ENCODE measurements at places on chromosomes 7 and 10.

DNA sequence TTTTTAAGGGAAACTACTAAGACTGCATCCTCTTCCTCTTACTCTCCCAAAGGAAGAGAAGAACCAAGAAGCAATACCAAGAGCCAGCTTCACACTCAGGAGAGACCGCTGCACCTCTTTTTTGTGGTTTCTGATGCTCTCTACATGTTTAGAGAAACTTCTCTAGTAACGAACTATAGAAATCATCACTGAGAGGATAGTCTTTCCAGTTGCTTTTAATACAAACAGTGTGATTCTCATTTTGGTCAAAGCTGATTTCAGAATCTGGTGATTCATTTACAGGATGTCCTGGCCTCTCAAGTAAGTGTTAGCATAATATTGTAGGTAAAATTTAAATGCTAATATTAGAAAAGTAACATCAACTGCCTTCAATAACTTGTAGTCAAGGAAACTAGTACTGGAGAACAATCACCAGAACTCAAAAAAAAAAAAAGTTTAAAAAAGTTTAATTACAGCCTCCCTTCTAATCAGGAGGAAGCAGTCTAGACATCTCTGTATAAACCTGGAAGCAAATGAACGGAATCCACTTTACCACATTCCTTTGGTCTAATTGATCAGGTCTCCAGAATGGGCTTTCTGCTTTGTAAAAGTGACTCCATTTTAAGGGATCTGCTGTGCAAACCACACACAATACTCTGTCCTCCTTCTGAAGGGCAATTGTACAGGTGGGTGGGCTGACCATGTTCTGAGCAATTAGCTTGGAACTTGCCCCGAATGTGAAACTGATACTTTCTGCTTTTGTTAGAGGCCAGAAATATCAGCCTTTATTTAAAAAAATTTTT, 3.0 kb downstream of the LAMB1 start:
- peak; percentile 25 for DNase-seq

GRCh38 chr7:33459340-33459751, 330.0 kb downstream of the BBS9 start:
- DNase-seq = peak; percentile 11

DNA sequence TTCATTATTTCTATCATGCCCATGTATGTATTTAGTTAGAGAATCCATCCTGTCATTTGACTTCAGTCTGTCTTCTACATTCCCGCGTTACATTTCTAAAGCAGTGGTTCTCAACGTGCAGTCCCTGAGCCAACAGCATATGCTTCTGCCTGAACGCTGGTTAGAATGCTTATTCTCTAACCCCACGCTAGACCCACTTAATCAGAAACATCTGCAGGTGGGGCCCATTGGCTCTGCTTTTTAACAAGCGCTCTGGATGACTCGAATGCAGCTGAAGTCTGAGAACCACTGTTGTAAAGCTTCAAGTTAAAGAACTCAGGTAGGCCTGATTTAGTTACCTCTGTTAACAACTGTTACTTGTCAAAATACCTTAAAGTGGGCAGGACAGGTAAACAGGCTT, 38.2 kb downstream of the NEUROD6 start:
- no peak for DNase-seq

GRCh38 chr7:1257863-1258262, 25.2 kb downstream of the UNCX start:
- no peak for DNase-seq

GRCh38 chr7:96775046-96775445, 65.4 kb upstream of the SEM1 start:
- DNase-seq = no peak

DNA sequence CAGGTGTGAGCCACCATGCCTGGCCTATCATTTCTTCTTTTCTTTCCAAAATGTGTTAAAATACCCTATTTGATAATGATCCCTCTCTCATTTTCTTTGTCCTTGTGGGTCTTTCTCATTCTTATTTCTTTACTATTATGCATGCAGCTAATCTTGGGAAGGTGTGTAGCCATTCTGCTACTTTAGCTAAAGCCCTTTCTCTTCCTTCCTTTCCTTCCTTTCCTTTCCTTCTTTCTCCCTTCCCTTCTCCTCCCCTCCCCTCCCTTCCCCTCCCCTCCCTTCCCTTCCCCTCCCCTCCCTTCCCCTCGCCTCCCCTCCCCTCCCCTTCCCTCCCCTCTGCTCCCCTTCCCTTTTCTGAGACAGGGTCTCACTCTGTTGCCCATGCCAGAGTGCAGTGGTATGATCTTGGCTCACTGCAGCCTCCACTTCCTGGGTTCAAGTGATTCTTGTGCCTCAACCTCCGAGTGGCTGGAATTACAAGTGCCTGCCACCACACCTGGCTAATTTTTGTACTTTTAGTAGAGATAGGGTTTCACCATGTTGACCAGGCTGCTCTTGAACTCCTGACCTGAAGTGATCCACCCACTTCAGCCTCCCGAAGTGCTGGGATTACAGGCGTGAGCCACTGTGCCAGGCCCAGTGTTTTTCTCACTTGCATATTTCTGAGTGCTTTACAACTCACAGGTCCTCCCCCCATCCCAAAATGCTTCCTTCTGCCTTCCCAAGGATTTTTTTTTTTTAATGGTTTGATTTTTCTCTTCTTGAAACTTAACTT, 42.3 kb downstream of the HIP1 start:
- no peak for DNase-seq

GRCh38 chr7:95317546-95317945, 6.8 kb downstream of the PON1 start:
- DNase-seq = no peak

GRCh38 chr10:3834404-3834803, 49.4 kb upstream of the KLF6 start:
- no peak for DNase-seq

- DNase-seq = no peak
These were observed 13.3 kb upstream of the PRDX3 start for GRCh38 chr10:119191881-119192280.

DNA sequence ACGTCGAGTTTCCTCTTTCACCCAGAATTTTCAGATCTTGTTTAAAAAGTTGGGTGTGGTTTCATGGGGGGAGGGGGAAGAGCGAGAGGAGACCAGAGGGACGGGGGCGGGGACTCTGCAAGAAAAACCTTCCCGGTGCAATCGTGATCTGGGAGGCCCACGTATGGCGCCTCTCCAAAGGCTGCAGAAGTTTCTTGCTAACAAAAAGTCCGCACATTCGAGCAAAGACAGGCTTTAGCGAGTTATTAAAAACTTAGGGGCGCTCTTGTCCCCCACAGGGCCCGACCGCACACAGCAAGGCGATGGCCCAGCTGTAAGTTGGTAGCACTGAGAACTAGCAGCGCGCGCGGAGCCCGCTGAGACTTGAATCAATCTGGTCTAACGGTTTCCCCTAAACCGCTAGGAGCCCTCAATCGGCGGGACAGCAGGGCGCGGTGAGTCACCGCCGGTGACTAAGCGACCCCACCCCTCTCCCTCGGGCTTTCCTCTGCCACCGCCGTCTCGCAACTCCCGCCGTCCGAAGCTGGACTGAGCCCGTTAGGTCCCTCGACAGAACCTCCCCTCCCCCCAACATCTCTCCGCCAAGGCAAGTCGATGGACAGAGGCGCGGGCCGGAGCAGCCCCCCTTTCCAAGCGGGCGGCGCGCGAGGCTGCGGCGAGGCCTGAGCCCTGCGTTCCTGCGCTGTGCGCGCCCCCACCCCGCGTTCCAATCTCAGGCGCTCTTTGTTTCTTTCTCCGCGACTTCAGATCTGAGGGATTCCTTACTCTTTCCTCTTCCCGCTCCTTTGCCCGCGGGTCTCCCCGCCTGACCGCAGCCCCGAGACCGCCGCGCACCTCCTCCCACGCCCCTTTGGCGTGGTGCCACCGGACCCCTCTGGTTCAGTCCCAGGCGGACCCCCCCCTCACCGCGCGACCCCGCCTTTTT, at the start of gene VIM:
Gene VIM, plus strand, starts transcription at position 151 of the 925 bp plus-strand sequence. CDS start 1,182 bp downstream, outside the sequence.
- peak; percentile 88 for DNase-seq

DNA sequence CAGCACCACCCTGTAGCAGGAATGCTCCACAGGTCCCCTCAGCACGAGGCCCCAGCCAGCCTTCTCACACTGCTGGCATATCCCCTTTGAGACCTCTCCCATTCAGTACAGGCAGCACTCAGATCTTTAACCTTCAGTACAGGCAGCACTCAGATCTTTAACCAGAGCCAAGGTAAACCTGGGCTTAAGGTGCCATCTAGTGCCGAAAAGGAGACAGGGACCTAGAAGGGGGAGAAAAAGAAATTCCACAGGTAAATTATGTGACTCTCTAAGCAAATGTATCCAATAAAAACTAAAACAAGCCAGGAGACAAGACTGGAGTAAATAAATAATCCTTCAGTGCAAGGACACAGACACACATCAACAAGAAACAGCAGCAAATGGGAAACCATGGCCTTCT, 358.6 kb downstream of the PTPRN2 start:
- DNase-seq = no peak

- DNase-seq = no peak
These were observed 434.4 kb upstream of the MGMT start for GRCh38 chr10:129032372-129033313.

- DNase-seq = peak; percentile 26
These were observed 133.3 kb upstream of the HGF start for GRCh38 chr7:81903115-81903514.

GRCh38 chr10:129770286-129770685, 193.8 kb downstream of the EBF3 start:
- DNase-seq = no peak

- peak; percentile 53 for DNase-seq
These were observed 8.7 kb upstream of the LIPM start for GRCh38 chr10:88793712-88794299.

DNA sequence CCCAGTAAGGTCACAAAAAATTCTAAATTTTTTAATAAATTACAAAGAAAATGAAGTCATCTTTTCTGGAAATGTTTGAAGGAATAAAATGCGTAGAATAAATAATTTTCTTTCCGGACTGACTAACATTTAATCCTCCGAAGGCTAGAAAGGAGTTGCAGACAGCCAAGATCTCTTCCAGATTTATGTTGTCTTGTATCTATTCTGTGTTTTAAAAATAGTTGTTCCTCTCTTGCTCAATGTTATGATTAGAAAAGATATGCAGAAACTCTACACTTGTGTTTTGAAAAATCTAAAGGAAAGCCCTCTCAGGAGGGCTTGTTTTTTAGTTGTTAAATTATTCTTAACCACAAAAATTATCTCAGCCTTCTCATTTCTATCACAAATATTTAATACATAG, 70.7 kb downstream of the MACC1 start:
- no peak for DNase-seq

GRCh38 chr7:43647339-43647672, 64.4 kb downstream of the STK17A start:
- no peak for DNase-seq

DNA sequence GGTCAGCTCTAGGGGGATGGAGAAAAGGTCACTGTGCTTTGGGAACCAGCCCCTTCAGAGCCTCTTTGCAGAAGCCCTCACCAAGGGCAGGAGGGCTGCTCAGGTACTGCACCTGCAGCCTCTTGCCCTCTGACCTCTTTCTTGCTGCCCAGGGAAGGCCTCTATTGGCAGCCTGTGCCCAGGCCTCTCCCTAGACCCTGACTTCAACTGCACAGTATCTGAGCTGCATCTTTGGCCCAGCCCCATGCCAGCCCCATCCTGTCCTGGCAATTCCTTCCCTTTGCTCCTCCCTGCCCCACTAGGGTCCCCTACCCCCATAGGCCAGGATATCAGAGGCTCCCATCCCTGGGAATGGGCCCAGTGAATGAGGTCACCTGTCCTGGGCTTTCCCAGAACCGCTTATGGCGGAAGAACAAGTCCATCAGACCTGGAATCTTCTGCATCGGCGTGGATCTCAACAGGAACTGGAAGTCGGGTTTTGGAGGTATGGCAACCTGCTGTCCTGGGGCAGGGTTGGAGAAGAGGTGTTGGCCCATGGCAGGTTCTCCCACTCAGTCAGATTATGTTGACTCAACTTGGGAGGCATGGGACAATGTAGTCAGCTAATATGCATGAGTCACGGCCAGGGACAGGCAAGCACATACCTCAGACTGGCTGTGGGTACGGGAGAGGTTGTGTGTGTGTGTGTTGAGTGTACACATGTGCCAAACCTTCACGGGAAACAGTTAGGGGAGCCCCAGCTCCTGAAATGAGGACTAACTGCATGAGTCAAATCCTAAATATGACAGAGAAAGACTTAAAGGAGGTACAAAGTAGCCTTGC, 17.1 kb upstream of the CPA1 start:
- no peak for DNase-seq

DNA sequence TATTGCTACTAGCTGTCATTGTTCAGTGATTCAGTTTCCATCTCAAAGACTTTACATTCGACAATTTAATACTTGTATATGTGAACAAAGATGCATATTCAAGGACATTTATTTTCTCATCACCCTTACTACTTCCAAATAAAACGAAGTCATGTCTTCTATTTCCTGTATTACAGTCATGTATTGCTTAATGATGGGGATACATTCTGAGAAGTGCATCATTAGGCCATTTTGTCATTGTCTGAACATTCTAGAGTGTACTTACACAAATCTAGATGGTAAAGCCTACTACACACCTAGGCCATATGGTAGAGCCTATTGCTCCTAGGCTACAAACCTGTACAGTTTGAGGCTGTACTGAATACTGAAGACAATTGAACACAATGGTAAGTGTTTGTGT, 6.5 kb downstream of the C10orf95 start:
- DNase-seq = no peak

GRCh38 chr10:100986623-100986951, 710 bp downstream of the MRPL43 start:
- DNase-seq = no peak

- DNase-seq = no peak
These were observed 77.0 kb upstream of the LRRTM3 start for GRCh38 chr10:66848856-66849255.

- no peak for DNase-seq
These were observed 449.1 kb downstream of the SUGCT start for GRCh38 chr7:40583667-40584444.

DNA sequence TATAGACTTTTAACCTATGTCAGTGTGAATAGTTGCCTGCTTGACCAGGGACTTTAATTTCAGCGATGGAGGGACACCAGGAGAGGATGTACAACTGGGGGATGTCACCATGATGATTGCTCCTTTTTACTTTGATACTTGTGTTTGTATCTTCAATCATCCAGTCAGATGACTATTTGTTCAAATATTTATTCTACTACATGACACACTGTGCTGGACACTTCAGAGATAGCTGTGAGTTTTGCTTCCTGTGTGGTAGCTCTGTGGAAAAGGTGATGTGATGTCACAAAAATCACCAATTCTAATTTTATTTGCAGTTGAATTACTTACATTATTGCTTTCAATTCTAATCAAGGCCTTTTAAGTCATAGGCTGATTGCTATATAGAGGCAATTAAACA, 62.7 kb upstream of the CREB5 start:
- DNase-seq = no peak

GRCh38 chr7:26060733-26061677, 91.0 kb upstream of the NFE2L3 start:
- no peak for DNase-seq

DNA sequence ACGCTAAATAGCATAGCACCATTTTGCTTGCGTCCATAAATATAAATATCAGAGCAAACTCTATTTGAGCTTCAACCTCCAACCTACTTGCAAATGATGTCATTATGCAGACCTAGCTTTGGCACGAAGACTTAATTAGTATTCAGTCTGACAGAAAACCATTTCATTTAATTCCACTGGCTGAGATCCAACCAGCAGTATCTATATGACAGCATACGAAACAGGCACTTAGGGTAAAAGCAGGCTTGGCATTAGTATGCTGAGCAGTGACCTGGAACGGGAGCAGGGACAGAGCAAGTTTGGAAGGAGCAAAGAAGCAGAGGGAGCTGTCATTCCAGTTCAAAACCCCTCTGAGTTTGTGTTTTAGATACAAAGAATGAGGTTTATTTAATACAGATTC, 312.5 kb upstream of the CHRM2 start:
- no peak for DNase-seq
